ENCODE measurements at places on chromosomes 1 and 21.

- no peak for DNase-seq
Observed at GRCh38 chr1:224861339-224861716, 68.1 kb upstream of the DNAH14 start.

- no peak for DNase-seq
Observed at GRCh38 chr1:196381544-196381943, 226.7 kb downstream of the KCNT2 start.

- DNase-seq, result no peak
Observed at GRCh38 chr1:47859092-47859743, 138.0 kb downstream of the TRABD2B start.

GRCh38 chr1:48611841-48612240 is 139.8 kb upstream of the SPATA6 start:
- no peak for DNase-seq

DNA sequence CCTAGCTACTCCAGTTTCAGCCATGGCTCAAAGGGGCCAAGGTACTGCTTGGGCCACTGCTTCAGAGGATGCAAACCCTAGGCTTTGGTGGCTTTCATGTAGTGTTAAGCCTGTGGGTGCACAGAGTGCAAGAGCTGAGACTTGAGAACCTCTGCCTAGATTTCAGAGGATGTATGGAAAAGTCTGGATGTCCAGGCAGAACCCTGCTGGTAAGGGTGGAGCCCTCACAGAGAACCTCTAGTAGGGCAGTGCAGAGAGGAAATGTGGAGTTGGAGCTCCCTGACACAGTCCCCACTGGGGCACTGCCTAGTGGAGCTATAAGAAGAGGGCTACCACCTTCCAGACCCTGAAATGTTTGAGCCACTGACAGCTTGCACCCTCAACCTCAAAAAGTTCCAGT is 16.2 kb downstream of the RIIAD1 start:
- no peak for DNase-seq

DNA sequence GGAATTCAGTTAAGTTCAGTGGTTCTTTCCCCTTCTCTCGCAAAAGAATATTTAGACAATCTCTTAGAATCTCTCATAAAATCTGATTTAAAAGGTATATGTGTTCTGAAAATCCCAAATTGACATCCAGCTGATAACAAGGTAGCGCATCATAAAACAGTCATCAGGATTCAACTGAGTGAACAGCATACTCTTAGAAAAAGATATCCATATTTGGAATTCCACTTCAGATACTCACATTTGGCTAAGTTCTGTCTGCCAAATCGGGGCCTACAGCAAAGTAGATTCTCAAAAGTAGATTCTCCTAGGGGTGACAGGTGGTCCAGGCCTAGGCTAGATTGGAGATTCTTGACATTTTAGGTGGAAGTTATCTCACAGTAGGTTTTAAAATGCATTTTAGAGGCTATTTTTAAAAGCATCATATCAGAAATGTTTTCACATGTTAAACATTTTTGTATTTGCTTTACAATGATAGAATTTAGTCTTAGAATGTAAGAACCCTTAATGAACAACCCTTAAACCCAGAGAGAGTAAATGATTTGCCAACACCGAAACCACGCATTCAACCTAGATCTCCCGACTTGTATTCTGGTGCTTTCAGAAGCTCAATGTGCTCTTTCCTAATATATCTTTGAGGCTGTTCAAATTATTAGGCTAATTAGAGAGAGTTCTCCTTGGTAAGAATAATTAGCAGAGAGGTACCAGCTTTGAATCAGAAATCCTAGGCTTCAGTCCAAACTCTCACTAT is 318.9 kb downstream of the LMO4 start:
- DNase-seq, result no peak
